ENCODE measurements at places on chromosomes 2 and 18.

DNA sequence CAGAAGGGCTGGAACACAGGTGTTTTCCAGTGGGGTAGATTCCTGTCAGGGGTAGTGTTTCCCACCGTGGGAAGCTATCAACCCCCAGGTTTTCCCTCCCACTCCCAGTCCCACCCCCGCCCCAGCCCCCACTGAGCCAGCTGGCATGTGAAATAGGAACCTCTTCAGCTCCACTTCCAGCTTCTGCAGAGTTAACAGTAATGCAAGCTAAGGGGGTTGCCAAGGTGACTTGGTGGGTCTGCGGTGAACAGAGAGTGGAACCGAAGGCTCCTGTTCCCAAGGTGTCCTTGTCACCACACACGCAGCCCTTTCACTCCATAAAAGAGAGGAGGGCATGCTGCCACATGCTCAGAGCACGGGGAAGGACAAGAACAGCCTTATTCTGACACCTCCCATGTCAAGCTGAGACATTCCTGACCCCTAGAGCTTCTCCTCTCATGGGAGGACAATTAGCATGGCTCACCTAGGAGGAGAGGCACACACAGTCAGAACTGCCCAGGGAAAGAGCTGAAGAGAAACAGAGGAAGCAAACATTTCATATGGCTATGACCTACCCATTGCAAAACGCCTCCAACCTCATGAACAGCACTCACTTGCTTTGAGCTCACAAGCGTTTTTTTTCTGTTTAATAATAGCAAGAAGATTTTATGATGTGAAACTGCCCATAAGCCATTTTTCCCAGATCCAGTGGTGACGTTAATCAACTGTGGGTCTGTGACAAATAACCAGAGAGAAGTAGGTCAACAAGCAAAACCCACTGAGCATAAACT lies 39.8 kb upstream of the TBC1D8 start:
- no peak for DNase-seq

DNA sequence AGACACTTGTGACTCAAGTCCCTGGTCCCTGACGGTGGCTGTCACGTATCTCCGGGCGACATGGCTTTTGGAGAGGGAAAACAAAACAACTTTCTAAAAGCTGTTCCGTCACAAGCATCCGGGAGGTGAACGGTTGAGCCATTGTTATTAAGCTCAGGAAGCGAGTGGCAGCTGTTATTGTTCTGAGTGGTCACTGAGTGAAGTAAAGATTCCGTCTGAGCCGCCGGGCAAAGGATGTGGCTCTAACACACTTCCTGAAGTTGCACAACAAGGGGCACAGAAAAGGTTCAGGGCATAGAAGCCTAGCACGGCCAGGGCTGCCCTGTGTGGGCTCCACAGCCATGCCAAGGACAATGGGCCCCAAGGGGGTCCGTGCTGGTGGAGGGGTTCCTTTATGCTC lies 24.3 kb downstream of the INPP5D start:
- no peak for DNase-seq

GRCh38 chr2:127074358-127074757 lies 32.6 kb downstream of the BIN1 start:
- DNase-seq, result no peak

- DNase-seq, result no peak
Observed at GRCh38 chr18:8942909-8943545, 159.5 kb upstream of the NDUFV2 start.

DNA sequence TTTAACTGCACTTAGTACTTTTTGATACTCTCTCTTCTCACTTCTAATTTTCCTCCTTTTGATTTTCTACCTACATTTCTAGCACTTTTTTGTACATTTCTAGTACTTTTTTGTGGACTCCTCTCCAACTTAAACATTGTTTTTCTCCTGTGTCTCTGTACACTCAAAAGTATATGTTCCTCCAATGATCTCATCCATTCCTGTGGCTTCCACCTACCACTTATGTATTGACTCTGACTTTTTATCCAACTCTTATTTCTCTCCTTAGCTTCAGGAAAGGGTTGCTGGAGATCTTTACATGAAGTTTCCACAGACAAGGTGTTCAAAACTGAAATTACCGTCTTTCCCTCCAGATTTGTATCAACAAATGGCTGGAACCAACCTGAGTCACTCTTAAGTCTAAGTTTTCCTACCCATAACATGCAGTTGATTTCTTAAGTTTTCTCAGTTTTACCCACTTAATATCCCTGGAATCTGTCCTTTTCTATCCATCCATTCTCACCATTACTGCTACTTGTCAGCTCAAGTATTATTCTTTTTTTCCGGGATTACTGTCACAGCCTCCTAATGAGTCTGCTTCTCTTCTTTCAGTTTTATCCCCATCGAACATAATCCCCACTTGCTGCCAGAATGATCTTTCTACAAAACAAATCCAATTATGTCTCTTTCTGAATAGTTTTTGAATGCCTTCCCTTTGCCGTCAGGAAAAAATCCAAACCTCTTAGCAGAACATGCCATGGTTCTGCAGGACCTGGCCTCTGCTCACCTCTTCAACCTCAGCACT lies 22.6 kb upstream of the PELI1 start:
- no peak for DNase-seq

DNA sequence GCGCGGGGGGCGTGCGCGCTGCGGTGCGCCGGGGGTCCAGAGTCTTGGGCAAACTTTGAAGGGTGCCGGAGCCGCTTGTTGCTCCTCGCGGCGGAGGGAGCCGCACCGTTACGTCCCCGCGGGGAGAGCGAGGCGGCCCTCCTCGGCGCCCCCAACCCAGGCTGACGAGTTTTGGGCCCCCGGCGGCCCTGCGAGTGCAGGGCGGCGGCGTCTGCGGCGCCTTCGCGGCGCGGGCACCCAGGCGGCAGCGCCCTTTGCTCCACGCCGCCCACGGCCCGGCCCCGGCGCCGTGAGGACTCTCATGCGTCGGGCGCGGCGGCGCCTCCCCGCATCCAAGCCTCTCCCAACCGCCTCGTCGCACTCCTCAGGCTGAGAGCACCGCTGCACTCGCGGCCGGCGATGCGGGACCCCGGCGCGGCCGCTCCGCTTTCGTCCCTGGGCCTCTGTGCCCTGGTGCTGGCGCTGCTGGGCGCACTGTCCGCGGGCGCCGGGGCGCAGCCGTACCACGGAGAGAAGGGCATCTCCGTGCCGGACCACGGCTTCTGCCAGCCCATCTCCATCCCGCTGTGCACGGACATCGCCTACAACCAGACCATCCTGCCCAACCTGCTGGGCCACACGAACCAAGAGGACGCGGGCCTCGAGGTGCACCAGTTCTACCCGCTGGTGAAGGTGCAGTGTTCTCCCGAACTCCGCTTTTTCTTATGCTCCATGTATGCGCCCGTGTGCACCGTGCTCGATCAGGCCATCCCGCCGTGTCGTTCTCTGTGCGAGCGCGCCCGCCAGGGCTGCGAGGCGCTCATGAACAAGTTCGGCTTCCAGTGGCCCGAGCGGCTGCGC lies 814 bp downstream of the FZD7 start:
- peak; percentile 67 for DNase-seq

DNA sequence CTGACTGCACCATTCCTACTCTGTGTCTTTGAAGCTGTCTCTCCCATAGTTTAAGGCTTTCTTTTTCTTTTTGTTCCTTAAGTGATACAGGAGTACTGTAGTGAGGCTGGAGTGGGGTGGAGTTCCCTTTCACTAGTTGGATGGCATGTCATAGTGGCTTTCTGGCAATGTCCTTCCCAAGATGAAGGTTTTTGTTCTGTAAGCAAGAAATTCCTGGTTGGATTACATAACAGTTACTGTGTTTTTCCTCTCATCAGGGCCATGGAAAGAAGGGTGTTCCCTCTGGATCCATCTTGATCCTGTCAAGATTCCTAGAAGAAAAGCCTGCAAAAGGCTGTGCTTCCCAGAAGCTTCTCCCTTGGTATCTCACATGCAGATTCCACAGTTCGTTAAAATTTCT lies 84.2 kb downstream of the ACKR3 start:
- no peak for DNase-seq

- no peak for DNase-seq
Observed at GRCh38 chr2:56372071-56372656, 188.4 kb downstream of the CCDC85A start.

GRCh38 chr2:241271706-241272302 lies 43.7 kb downstream of the HDLBP start:
- peak; percentile 87 for DNase-seq

GRCh38 chr2:171522788-171523087 lies 464 bp downstream of the CYBRD1 start:
- DNase-seq, result peak; percentile 16

DNA sequence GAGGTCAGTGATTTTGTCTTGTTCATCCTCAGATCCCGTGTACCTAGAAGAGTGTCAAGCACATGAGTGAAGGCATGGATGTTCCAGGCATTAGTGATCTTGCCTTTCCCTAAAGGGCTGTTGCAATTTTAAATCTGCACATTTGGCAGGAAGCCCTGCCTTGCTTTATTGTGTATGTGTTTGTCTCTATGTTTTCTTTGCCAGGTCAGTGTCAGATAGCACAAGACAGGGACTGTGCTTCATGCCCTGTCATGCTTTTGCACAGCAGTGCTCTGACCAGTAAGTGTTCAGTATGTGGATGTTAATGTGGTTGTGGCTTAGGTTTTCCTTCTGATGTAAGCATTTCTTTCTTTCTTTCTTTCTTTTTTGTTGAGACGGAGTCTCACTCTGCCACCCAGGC lies 131.5 kb downstream of the RGPD3 start:
- no peak for DNase-seq

- DNase-seq, result no peak
Observed at GRCh38 chr2:177676636-177677035, 284.1 kb downstream of the AGPS start.

- no peak for DNase-seq
Observed at GRCh38 chr2:45834372-45834771, 182.9 kb downstream of the PRKCE start.

DNA sequence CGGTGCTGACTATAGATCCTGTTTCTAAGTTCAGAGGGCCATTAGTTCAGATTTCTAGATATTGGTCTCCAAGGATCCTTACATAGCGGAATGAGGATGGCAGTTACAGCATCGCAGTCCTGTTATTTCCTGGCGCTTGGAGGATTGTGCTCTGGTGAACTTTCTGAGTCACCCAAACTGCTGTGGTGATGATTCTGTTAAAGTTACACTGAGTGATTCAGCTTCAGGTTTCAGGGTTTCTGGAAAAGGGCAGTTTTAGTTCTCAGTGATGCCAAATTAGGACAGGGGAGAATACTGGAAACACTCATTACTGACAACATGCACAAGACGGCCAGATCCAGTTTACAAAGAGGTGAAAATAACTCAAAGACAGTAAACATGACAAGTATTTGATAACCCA lies 52.1 kb upstream of the ANKRD62 start:
- no peak for DNase-seq

- DNase-seq, result no peak
Observed at GRCh38 chr2:36982467-36982866, 16.1 kb upstream of the STRN start.

DNA sequence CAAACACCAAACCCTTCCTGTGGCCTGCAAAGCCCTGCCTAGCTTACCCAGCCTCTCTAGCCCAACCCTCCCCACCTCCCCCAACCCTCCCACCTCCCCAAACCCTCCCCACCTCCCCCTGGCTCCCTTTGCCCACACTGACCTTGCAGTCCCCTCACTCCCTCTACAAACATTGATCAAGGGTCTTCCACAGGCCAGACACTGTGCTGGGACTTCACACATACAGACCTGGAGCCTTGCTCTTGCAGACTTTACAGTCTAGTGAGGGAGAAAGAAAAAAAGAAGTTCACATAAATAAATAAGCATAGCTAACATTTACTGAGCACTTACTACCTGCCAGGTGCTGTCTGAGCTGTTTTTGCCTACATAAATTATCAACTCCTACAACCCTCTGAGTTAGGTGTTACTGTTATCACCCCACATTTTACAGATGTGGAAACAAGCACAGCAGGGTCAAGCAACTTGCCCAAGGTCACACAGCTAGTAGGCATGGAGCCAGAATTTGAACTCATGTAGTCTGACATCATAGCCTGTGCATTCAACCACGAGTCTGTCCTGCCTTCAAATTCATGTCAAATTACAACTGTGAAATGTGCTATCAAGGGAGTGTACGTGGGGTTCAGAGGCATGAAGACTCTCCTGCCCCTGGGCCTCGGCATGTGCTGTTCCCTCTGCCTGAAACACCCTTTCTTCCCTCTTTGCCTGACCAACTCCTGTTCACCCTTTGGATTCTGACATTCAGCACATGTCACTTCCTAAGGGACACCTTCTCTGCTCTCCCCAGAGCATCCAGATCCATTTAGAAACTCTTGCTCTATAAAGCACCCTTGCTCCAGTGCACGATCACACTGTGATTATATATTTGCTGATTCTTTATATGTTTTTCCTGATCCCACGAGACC lies 209.9 kb downstream of the TNS1 start:
- DNase-seq, result no peak

DNA sequence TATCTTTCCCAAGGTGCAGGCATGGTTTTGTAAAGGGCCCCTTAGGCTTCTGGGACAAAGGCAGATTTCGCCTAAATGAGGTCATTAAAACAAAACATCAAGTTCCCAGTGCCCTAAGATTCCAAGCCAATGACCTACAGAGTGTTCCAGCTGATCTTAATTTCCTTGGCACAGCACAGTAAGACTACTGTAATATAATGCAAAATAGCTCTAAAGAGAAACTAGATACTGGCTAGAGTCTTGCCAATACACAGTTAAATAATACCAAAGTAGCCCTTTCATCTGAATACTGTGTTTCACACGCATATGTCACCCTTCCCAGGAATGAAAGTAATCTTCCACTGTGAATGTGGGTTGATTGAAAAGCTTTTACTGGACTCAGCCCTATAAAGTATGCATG lies 14.7 kb downstream of the GRB14 start:
- DNase-seq, result no peak

GRCh38 chr2:36330473-36331395 lies 24.8 kb upstream of the CRIM1 start:
- no peak for DNase-seq

DNA sequence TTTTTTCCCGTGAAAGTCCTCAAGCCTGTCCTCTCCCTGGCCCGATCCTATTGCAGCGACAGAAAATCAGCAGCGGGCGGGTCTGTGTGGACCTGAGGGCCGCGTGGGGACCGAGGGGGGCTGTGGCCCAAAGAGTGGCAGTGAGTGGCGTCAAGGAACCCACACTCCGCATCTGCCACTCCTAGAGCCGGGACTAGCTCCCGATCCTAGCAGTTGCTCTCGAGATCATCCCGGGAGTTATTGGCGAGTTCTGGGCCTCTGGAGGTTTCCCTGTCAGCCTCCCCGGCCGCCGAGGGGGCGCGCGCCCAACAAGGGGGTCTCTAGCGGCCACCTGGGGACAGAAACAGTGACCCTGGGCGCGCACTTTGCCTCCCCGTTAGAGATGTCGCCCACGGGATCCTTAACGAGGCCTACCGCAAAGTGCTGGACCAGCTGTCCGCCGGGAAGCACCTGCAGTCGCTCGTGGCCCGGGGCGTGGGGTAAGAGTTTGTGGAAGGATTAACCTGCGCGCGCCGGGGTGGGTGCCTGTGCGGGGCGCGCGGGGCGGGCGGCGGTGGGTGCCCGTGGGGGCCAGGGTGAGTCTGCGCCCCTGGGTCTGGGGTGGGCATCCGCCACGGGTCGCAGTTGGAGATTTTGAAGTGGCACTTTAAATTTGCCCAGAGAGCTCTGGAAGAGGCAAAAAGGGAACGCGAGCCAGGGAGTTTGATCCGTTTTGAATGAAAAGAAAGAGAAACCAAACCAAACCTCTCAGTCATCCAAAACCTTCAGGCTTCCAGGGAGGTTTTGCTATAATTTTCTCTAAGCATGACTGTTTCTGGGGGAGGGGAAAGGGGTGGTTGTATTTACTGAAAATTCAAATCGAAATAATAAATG lies 3.5 kb downstream of the ADCYAP1 start:
- peak; percentile 15 for DNase-seq
